ENCODE measurements at places on chromosomes 13 and 19.
A peak's percentile ranks its signal among the peaks of the same experiment; 100 is the strongest.

GRCh38 chr19:14112809-14113385 is 4.7 kb downstream of the PRKACA start:
- no peak for DNase-seq

DNA sequence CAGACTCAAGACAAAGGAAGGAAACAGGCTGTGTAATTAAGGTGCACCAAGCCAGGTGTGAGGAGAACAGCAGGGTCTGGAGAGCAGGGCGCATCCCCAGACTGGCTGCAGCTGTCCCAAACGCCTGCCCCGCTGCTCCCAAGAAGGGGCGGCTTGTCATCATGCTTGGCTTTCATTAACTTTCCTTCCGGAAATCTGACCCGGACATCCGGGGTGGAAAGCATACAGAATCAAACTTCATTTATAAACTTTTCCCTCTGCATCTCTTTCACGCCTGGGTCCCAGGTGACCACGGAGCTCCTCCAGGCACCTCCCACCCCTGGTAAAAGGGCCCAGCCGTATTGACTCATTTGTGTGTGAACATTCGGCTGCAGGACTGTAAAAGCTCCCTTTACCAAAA is 31.7 kb downstream of the TSHZ3 start:
- no peak for DNase-seq

GRCh38 chr13:49082653-49083536 is 107.2 kb downstream of the FNDC3A start:
- peak; percentile 78 for DNase-seq

- DNase-seq: no peak
These were observed 342.4 kb downstream of the KCNRG start for GRCh38 chr13:50357586-50358118.

- DNase-seq: peak; percentile 31
These were observed 122.4 kb upstream of the FREM2 start for GRCh38 chr13:38564256-38565150.

DNA sequence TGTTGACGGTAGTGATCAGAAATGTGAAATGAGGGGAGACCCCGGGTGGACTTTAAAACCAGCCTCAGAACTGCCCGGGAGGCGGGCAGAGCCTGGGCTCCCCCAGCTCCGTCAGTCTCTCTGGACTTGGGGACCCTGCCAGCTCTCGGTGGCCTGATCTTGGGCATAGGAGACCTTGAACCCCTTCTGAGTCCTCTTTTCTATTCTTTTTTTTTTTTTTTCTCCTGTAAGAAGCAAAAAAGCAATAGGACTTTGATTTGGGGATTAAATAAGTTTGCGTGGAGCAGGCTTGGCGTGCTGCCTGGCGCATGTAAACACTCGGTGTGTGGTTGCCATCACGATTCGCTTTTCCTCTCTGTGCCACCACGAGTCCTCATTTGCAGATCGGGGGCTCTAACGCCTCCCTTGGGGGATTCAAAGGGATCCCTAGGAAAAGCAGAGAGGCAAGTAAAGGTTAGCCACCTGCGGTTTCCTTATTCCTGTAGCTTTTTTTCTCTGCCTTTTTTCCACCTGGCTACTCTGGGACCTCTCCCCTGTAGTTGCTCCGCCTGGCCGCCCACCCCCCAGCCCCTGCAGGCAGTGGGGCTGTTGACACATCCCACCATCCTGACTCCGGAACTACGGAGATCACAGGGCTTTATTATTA is 1.3 kb downstream of the SAFB start:
- DNase-seq: peak; percentile 25

GRCh38 chr13:30030141-30030750 is 179.8 kb upstream of the UBL3 start:
- DNase-seq: no peak
